Articular chondrocyte of knee joint (primary cell): ENCODE measurements at places on chromosomes 13 and 19. TPM values are rescaled to one million over a fixed set of nuclear protein-coding genes. Genes with fewer than 3 reads are reported as not detected.

Gene ZNF607
- total RNA-seq, result 4.3 and 6.8 TPM in 2 replicates

Gene UHRF1
- 13.2 and 17.9 TPM in 2 replicates for total RNA-seq

Gene ZNF285
- total RNA-seq, result 3.9 and 4.4 TPM in 2 replicates

Gene ZFR2
- total RNA-seq, result not detected in 2 replicates

Gene DNAAF3
- 0.43 and 0.91 TPM in 2 replicates for total RNA-seq

Gene OR10H1
- total RNA-seq, result not detected in 2 replicates

Gene ITGBL1
- total RNA-seq, result 59.3 and 100 TPM in 2 replicates

Gene CCL25
- 0.32 TPM in 1 of 2 replicates, not detected in the other for total RNA-seq

Gene BTBD2
- total RNA-seq, result 47.0 and 55.0 TPM in 2 replicates

Gene SIGLEC5
- not detected in 2 replicates for total RNA-seq
